Cardiac muscle cell (in vitro differentiated cells and primary cell): ENCODE measurements at places on chromosomes 6 and 20. TPM values are rescaled to one million over a fixed set of nuclear protein-coding genes. Genes with fewer than 3 reads are reported as not detected.

The MACROD2 gene
- polyA plus RNA-seq: 9.3 and 16.2 TPM in 2 replicates

The DLL1 gene
- 2.2 and 5.3 TPM in 2 replicates for polyA plus RNA-seq

The BTBD3 gene
- polyA plus RNA-seq: 15.5 and 19.4 TPM in 2 replicates

The C6orf118 gene
- not detected in 2 replicates for polyA plus RNA-seq

The MAP3K5 gene
- polyA plus RNA-seq: 2.8 and 3.3 TPM in 2 replicates

The EYS gene
- polyA plus RNA-seq: 0.15 and 0.21 TPM in 2 replicates

The THEMIS gene
- polyA plus RNA-seq: 0.06 TPM in 1 of 2 replicates, not detected in the other

The RBM24 gene
- polyA plus RNA-seq: 190 and 366 TPM in 2 replicates

The NOL4L gene
- polyA plus RNA-seq: 24.6 and 29.9 TPM in 2 replicates

The PAX1 gene
- not detected in 2 replicates for polyA plus RNA-seq

The ASIP gene
- polyA plus RNA-seq: 0.67 and 1.1 TPM in 2 replicates

The SNAI1 gene
- polyA plus RNA-seq: 7.8 and 12.7 TPM in 2 replicates

The DLK2 gene
- 4.6 and 5.0 TPM in 2 replicates for polyA plus RNA-seq

The PRL gene
- not detected in 2 replicates for polyA plus RNA-seq

The LYRM4 gene
- polyA plus RNA-seq: 38.3 and 57.3 TPM in 2 replicates

The ARG1 gene
- 0.50 TPM in 1 of 2 replicates, not detected in the other for polyA plus RNA-seq

The MUC21 gene
- polyA plus RNA-seq: not detected in 2 replicates

The SLC17A1 gene
- polyA plus RNA-seq: not detected in 2 replicates

The C6orf163 gene
- 1.4 and 2.8 TPM in 2 replicates for polyA plus RNA-seq

The E2F1 gene
- 26.7 and 61.4 TPM in 2 replicates for polyA plus RNA-seq

The BPIFB2 gene
- polyA plus RNA-seq: not detected in 2 replicates

The MCCD1 gene
- not detected in 2 replicates for polyA plus RNA-seq

The ENPP3 gene
- polyA plus RNA-seq: 0.07 and 0.55 TPM in 2 replicates

The BTN3A1 gene
- 1.9 and 3.7 TPM in 2 replicates for polyA plus RNA-seq

The IYD gene
- polyA plus RNA-seq: not detected in 2 replicates

The ALDH5A1 gene
- polyA plus RNA-seq: 10.4 and 21.6 TPM in 2 replicates

The HMGCLL1 gene
- 13.6 and 50.3 TPM in 2 replicates for polyA plus RNA-seq

The MMP24 gene
- polyA plus RNA-seq: 3.4 and 5.9 TPM in 2 replicates
